ENCODE measurements at places on chromosomes 11 and 22.

DNA sequence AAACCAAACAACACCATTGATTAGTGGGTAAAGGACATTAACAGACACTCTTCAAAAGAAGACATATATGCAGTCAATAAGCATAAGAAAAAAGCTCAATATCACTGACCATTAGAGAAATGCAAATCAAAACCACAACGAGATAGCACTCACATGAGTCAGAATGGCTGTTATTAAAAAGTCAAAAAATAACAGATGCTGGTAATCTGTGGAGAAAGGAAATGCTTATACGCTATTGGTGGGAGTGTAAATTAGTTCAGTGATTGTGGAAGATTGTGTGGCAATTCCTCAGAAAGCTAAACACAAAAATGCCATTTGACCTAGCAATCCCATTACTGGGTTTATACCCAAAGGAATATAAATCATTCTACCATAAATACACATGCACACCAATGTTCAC is 182.6 kb downstream of the TRPC6 start:
- DNase-seq, result no peak

DNA sequence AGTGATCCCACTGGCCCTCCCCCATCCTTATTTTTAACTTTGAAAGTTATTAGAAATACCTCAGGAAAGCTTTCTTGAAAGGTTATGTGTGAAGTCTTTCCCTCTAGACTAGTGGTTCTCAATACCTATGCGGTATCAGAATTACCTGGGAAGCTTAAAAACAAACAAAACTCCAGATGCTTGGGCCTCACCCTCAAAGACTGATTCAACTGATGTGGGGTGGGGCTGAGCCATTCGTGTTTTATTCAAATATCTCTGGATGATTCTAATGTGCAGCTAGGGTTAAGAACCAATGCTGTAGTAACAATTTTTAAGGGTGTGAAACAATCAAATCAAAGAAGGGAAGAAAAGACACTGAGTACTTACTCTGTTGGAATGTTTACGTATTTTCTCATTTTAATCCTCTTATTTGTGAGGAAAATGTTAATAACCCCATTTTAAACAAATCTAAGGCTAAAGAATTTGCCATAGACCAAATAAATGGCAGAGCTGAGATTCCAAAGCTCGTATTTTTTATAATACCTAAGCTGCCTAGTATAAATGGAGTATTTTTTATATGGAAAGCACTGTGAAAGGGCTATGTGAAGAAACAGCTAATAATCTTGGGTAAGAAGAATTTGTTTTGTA is 47.6 kb downstream of the PLEKHB1 start:
- no peak for DNase-seq

DNA sequence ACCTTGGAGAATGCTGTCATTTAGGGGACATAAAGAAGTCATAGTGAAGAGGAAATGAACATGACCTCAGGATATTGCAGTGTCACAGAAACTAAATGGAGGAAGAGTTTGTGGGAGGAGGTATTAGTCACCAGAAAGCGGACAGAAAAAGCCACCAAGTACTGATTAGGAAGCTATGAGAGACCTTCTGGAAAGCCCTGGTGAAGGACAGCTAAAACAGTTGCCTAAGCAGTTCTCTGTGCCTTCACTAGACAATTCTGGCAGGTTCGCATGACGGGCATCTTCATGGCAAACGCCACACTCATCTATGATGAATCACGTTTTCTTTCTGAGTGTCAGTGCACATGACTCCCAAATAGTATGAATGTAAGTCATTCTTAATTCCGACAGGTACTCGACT is 325.8 kb downstream of the C11orf87 start:
- DNase-seq, result no peak

DNA sequence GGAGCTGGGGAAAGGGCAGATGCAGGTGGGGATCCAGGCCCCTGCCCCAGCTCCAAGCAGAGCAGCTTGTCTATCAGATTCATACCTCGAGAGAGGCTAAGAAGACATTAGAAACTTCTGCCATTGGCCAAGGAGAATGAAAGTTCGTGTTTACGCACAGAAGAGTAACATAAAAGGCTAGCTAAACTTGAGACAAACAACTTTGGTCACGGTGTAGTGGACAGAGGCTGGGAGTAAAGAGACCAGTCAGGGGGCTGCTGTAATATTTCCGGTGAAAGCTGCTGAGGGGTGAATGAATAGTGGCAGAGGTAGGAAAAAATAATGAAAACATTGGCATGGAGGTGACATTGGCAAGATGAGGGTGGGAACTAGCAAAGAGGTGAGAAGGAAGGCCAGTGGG is 22.9 kb downstream of the PHF21B start:
- DNase-seq, result no peak

- DNase-seq, result no peak
Observed at GRCh38 chr11:75508051-75508561, 17.6 kb downstream of the GDPD5 start.

DNA sequence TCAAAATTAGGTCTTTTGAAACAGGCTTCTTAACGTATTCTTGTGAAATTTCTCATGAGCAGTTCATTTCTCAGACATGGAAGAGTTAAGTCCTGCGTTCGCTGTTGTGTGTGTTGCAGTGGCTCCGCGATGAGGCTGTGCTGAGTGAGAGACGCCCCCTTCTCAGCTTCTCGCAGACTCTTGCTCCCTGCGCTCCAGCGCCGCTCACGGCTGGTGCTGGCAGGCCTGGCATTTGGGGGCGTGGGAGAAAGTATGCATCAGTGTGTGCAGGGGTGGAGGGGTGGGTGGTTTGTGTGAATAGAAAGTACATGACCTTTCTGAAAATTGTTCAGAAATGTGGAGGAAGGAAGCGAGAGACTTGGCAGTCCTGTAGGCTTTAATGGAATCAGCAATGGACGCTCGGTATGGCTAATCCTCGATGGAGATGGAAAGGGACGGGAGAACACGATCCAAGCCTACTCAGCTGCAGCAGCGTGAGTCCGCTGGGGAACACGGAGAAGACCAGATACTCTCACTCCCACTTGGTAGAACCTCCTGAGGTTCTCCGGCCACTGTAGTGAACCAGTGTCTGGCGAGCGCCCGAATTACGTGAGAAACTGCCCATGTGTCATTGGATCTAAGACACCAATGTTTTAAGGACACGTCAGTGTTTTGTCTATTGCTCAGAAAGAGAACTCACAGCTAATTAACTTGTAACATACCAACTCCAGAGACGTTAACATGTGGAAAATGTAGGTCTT is 5.9 kb downstream of the TAB1 start:
- no peak for DNase-seq
